SW 1271 (cell line): ENCODE measurements at places on chromosomes 16 and 17.
A peak's percentile ranks its signal among the peaks of the same experiment; 100 is the strongest.

GRCh38 chr17:27849474-27850185 is 43.5 kb downstream of the LYRM9 start:
- no peak for DNase-seq

- DNase-seq, result no peak
Observed at GRCh38 chr16:67654403-67654911, 5.6 kb downstream of the ACD start.

GRCh38 chr17:31497431-31497830 is 106.0 kb downstream of the RAB11FIP4 start:
- DNase-seq, result no peak

DNA sequence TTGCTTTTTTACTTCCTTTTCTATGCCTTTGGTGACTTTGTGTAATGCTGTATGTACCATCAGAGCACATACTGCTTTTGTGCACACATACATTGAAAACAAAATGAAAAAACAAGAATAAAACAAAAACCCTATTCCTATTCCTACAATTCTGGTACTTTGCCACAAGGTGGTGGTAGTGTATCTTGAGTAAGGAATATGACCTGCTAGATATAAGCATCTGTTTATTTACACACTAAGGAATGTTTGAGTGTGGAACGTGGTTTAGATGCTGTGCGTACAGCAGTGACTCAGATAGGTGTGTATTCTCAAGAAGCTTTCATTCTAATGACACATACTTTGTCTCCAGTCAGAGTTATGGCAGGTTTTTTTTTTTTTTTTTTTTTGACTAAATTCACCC is 606.2 kb downstream of the WWOX start:
- no peak for DNase-seq

GRCh38 chr17:48144976-48145798 is 37.6 kb downstream of the SNX11 start:
- no peak for DNase-seq

DNA sequence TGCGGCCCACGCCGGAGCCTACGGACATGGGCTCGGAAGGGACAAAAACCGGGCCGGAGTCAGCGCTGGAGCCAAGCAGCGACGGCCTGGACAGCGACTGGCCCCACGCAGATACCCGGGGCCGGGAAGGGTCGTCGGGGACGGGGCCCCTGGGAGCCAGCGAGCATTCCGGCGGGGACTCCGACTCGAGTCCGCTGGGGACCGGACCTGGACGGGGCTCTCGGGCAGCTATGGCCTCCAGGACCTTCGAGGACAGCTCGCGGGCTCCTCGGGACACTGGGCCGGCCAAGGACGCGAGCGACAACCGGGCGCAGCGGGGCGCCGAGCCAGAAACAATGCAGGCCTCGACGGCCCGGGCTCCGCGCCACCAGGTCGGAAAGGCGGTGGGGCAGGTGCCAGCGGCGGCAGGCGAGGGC is 1.0 kb downstream of the MYO15B start:
- DNase-seq, result no peak

GRCh38 chr17:37273409-37274051 is 102.3 kb upstream of the C17orf78 start:
- no peak for DNase-seq

GRCh38 chr17:66570447-66571195 is 264.3 kb upstream of the CACNG5 start:
- no peak for DNase-seq

DNA sequence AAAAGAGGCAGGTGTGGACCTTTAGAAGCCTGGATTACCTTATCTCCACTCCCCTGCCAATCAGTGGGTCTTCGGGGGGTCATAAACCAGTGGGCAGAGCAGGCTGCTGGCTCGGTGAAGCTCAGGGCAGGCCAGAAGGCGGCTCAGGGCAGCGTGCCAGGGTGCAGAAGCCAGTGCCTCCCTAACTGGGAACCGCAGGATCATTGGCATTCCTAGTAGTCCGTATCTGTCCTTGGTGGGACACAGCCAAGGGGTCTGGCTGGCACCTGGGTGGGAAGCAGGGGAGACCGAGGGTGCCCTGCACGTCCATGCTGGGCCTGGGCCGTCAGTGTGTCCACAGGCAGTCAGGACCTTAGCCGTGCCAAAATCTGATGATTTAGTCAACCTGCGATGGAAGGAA is 76.8 kb downstream of the SEC14L1 start:
- DNase-seq, result no peak

- no peak for DNase-seq
Observed at GRCh38 chr17:68344701-68345136, 53.4 kb downstream of the ARSG start.

- DNase-seq, result no peak
Observed at GRCh38 chr17:876272-876671, 94.1 kb downstream of the MRM3 start.

GRCh38 chr17:39671651-39672521 is 3.6 kb downstream of the PNMT start:
- peak; percentile 8 for DNase-seq

GRCh38 chr17:917391-917811 is 62.2 kb downstream of the NXN start:
- DNase-seq, result no peak

GRCh38 chr17:58379511-58379824 is 27.5 kb upstream of the SUPT4H1 start:
- DNase-seq, result no peak

DNA sequence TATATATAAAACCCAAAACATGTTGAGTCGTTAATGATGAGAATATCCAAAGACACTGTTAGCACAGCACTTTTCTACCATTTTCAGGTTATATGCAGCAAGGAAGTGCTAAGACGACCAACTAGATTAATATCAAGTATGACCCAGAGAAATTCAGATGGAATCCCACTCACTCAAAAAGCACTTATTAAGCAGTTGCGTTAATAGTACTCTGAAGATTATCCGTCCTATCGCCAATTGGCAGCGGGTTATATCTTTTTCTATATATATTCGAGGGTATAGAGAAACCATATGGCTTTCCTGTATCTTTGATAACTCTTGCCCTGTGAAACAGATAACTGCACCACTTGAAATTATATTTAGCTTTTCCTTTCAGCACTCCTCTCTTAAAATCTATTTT is 1.1 kb downstream of the CRLF3 start:
- DNase-seq, result no peak

DNA sequence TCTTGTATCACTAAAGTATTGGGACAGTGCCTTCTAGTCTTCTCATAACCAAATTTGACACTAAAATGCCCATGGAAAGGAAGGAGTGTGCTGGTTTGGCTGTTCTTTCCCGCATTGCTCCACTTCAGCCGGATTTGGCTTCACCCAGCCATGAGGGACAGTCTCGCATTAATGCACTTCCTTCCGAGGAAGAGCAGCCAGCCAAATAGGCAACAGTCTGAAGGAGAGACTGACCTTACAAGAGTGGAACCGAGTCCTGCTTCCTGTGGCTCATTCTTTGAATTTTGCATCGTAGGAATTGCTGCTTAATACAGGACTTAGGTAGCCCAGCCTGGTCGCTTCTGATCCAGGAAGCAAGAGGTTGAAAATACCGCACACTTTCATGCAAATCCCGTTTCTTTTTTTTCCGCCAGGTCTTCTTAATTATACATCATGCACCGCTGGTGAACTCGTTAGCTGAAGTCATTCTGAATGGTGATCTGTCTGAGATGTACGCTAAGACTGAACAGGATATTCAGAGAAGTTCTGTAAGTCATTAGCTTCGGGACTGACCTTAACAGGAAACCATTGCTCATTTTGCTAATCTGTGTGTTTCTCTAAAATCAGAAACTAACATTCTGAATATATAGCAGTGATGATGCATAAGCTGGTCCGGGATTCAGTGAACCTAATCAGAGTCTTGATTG is 38.2 kb downstream of the CLEC16A start:
- DNase-seq, result no peak

DNA sequence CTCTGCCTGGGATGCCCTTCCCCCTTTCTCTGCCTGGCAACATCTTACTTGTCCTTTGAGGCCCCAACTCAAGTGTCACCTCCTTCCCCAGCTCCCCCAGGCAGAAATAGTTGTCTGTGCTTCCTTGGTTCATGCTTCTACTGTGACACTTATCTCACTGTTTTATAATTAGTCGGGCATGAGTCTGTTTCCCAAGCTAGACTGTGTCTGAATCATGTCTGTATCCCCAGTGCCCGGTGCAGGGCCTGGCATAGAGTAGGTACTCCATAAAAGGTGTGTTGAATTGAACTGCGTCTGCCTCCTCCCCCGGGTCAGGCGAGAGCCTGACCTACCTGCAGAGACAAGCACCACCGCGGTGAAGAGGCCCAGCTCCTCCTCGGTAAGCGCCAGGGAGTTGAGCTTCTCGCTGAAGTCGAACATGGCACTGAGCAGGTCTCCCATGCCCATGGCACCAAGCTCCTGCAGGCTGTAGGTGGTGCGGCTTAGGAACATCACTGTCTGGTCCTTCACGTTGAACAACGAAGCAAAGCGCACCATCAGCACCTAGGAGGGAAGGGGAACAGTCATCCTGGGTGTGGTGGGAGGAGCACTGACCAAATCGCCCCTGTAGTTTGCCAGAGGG is 6.7 kb downstream of the NR1D1 start:
- DNase-seq, result no peak

- no peak for DNase-seq
Observed at GRCh38 chr16:20865420-20866131, 34.6 kb downstream of the DCUN1D3 start.

DNA sequence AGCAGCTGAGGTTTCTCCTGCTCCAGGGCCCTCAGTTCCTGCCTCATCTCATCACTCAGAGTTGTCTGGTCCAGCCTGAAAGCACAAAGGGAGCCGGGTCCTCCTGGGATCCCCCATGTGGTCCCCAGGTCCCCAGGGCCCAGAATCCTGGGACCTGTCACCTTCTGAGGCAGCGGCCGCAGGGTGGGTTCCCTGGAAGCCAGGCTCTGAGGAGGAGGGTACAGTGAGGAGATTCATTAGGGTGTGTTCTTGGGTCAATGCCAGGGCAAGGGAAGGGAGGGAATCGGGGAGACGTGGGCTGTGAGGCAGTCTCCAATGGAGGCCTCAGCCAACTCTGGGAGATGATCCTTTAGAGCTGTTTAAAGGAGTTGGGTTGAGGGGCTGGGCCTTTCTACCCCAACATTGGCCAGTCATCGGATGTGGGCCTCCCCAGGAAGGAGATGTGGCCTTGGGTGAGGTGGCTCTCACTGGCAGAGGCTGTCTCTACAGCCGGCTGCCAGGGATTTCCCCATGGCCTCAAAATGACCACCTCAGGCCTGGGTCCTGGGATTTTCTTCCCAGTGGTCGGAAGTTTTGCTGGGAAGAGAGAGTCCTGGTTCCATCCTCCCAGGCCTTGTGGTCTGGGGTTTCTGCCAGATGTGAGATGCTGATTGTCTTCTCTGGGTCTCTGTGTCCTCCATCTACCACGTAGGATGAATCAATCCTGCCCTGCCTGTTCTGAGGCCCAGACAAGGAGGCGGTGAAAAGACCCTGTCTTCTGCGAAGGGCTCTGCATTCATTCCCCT is 47.3 kb downstream of the NLRP1 start:
- DNase-seq, result no peak

GRCh38 chr17:80318166-80318565 is 57.5 kb downstream of the RNF213 start:
- no peak for DNase-seq

GRCh38 chr17:28508211-28508724 is 2.1 kb downstream of the FOXN1 start:
- DNase-seq, result no peak

DNA sequence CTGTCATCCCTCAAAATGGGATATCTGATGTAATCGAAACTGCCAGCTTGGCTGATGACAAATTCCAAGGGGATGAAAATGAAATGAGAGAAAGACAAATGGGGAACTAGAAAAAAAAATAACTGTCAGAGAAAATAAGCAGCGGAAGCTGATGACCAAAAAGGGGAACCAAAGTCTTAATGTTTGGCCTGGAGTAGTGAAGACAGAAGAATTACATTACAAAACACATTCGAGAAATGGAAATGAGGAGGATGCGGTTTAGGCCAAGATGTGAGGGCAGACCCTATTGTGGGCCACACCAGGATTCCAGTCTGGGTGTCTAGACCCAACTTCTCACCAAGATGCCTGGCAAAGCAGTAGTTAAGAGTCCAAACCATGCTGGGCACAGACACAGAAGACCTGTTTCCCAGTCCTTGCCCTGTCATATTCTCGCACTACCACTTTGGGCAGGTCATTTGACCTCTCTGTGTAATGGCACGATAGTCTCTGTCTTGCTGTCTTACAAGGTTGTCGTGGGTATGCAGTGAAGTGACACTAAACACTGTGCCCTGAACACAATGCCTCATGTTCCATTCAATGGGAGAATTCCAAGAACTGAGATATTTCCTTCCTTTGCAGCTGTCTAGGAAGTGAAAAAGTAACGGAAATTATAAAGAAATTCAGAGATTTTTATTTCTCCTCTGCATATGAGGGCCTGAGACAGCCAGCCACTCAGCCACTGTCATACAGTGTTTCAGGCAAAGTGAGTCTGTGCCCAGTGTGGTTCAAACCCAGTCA is 12.3 kb upstream of the CCL2 start:
- DNase-seq, result no peak

- DNase-seq, result no peak
Observed at GRCh38 chr16:3950343-3951193, 70.1 kb upstream of the CREBBP start.
